Activated naive CD8-positive, alpha-beta T cell treated with anti-CD3 and anti-CD28 coated beads, Interleukin-2, amount 50 U/mL, for 16 hours (primary cell): ENCODE measurements at places on chromosomes 1 and 21.

DNA sequence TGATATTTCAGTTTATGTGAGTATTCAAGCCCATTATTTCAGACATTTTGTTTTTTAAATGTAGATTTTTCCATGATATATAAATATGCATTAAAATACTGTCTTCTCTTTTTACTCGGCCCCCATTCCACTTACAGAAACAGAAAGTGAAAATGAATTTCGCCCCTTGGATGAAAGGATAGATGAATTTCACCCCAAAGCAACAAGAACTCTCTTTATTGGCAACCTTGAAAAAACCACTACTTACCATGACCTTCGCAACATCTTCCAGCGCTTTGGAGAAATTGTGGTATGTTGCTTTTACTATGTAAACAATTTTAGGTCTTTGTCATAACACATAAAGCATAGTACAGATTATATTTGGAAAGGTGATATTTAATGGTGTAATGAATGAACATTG lies 59.9 kb downstream of the ZBTB17 start:
- DNase-seq: no peak

DNA sequence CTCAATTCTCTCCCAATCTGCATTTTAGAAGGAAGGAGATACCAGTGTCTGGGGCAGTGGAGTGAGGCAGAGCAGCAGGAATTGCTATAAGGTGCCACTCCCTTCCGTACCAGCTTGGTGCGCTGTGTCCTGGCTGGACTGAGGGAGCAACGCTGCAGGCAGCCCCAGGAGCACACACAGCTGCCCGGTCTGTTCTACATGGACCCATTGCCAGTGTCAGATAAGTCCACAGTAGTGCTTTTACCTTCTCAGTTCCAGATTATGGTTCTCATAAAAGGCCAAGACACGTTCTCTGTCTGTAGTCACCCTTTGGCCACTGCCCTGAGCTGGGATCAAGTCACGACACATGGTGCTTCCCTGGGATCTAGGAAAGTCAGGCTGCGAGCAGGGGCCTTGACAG lies 44.1 kb upstream of the BARHL2 start:
- DNase-seq: no peak

- DNase-seq: no peak
Observed at GRCh38 chr1:85311818-85312217, 35.4 kb upstream of the BCL10 start.

- no peak for DNase-seq
Observed at GRCh38 chr1:227068883-227069282, 128.8 kb downstream of the COQ8A start.

- DNase-seq: no peak
Observed at GRCh38 chr1:198620218-198620617, 18.6 kb upstream of the PTPRC start.

DNA sequence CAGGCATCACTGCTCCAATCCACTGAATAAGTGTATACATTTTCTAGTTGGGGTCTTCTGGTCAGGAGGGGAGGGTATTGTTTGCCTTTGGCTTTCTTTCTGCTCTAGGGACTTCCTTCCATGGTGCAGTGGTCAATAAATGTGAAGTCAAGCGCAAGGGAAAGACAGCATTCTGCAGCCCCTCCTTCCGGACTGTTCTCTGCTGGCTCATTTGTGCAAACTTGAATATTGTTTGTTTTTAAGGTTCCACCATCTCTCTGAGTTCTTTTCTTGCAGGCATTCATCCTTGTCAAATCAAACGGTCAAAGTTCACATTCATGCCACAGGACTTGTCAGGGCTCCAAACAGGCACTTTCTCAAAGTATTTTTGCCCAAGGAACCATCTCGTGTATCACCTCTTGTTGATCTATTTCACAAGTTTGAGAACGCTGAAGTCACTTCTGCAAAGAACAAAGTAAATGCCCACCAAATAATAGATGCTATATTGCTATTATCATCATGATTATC lies 205.6 kb upstream of the KAZN start:
- DNase-seq: no peak

DNA sequence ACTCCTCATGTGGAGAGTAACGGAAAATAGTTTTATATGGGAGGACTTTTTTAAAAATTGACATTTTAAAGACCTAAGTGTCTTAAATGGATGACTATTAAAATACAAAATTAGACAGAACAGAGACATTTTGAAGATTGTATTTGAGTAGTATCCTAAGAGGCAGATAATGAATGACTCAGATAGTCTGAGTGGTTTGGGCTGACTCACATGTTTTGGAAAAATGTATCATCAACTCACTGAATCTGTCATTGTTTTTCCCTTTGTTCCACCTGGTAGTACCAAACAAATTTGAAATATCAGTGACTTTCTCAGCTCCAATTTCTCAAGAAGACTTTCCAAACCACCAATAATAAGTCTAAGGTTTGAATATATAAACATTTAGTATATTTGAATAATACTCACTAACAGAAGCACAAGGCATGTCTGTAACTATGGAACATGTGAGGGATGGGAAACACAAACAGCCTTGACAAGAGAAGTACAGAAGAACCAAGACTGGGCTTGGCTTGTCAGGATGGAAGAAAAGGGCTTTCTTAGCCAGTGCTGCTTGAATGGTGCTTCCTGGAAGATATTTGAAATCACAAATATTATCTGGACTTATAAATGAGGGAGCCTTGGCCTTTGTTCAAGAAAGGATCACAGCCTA lies 90.6 kb downstream of the SGIP1 start:
- no peak for DNase-seq

DNA sequence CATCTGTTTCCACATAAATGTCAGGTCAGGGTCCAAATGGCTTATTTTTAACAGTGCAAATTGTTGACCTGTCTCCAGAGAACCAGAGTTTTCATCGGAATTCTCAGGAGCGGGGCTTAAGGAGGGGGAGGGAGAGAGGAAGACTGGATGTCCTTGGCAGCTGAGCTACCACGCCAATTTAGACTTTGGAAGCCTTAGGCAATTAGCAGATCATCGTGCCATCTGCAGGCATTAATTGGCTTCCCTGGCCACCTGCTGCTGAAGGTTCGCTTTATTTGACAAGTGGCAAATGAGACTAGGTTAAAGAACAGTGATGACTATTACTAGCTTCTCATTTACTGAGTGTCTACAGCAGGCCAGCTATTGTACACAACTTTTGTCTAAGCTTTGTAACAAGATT lies 43.7 kb downstream of the HLX start:
- DNase-seq: no peak

DNA sequence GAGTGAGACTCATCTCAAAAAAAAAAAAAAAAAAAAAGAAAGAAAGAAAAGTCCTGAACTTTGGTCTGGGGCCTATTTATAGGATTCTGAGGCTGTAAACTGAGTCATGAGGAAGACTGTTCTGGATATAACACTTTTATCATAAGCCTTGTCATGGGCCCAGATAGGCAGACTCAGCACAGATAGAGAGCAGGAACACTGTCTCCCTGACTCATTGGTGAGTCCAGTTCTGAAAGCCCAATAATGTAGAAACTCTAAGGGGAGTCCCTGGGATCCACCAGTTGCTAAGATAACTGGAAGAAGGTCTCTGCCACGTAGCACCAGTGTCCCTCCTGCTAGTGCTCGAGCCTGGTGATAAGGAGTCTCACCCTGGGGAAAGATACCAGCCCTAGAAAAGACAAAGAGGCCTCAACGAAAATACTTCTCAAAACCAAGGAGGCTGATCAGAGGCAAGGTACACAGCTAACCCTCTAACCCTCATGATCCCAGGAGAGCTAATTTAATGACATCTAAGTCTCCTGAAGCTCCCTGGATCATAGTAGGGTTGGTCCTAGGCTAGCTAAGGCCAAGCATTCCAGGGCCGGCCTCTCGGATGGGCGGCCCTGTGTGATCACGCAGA lies 43.5 kb downstream of the LPAR3 start:
- DNase-seq: no peak

GRCh38 chr1:228977307-228977706 lies 242.0 kb downstream of the RHOU start:
- DNase-seq: no peak

DNA sequence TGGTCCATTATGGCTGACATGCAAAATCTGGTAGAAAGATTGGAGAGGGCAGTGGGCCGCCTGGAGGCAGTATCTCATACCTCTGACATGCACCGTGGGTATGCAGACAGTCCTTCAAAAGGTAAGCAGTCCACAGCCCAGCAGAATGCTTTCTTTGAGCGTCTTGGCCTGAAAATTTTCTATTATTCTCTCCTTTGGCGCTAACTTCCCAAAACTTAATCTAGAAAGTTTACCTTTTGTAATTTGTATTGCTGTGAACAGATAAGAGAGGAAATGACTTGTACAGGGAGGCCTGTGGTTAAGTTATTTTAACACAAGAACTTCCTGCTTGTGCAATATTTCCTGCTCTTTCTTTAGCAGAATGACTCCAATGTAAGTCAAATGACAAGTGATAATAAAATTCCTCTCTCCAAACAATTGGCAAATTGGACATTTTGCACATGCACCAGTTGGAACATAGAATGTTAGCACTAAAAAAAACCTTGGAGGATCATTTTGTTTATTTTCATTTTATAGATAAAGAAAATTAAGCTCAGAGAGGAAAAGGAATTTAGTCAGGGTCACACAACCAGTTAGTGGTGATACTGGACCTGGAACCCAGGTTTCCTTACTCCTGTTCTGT lies 18.9 kb downstream of the CAP1 start:
- no peak for DNase-seq

DNA sequence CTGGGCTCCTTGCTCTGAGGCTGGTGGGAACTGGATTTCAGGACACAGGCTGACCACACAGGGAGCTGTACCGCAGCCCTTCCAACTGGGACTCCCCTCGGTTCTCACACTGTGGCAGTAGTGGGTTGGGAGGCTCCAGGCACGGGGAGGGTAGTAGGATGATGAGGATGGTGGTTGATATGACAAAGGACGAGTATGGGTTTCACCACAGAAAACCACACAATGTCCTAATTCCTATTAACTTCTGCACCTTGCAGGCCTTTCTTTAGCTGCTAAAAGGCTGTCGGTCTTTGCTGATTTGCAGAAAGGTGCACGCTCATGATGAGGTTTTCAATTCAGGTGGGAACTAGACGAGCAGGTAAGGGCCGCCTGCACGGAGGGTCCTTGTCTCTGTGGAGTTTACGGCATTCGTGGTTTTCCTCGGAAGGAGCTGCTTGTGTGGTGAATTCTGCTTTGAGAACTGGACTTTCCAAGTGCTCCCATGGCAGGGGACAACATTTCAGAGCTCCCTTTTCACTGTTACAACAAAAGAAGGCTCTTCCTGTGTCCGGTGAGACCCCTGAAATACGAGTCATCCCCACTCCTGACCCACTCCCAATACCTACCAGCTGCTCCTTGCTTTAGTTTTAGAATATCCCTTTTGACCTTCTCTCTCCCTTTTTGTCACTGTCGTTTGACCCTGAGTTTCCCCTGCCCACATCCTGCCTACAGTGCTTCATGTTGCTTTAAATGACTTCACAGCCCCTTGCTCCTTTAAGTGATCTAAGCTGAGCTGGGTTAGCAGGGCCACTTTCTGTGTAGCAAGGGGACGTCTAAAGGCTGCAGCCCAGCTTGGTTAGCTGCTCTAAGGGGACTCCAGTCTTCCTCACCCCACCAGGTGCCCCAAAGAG lies 125.1 kb downstream of the MRPS6 start:
- no peak for DNase-seq

- no peak for DNase-seq
Observed at GRCh38 chr1:66349242-66349641, 184.7 kb upstream of the SGIP1 start.

DNA sequence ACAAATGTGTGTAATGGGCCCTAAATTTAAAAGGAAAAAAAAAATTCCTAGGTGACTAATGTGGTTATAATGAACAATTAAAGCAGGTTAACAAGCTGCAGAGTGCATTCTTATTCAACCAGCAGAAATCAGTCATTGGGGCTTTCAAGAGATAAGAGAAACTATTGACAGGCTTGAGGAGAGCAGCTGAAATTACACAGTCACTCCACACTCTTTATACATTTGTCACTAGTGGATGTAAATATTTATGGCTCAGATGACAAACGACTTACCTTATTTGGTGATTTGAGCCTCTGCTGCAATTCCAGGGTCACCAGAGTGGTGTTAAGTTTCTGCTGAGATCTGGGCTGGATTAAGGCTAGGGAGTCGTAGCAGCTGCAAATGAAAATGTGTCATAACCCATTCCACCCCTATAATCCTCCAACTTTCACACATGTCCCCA lies 896.3 kb downstream of the TTLL7 start:
- DNase-seq: no peak

DNA sequence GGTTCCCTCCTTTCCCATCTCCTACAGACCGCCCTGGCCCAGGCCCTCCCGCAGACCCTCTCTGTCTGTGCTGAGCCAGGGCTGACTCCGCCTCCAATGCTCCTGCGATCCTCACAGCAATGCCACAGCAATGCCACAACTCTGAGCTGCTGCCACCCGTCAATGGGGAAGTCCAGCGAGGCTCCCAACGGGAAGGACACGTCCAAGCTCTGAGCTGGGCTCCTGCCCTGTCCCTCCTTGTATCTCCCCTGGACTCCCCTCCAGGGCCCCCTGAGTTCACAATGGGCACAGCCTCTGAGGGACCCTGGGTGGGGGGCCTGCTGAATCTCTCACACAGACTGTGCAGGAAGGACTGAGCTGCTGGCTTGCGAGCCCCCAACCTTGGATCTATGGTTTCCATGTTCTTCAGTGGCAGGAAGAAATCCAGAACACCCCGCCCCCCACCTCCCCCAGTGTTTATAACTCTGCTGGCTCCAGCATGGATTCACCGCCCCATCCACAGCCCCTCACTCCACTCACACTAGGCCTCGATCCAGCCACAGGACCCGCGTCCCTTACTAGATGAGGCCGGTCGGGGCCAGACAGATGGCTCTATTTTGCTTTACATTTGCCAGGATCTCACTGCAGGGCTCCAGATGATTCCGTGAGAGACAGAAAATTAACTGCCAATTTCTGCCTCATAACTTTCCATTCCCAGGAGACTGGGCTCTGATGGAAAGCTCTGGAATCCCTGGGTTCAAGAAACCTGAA lies 338.0 kb downstream of the MATN1 start:
- no peak for DNase-seq

- no peak for DNase-seq
Observed at GRCh38 chr1:228344631-228345072, 62.0 kb downstream of the TRIM11 start.

DNA sequence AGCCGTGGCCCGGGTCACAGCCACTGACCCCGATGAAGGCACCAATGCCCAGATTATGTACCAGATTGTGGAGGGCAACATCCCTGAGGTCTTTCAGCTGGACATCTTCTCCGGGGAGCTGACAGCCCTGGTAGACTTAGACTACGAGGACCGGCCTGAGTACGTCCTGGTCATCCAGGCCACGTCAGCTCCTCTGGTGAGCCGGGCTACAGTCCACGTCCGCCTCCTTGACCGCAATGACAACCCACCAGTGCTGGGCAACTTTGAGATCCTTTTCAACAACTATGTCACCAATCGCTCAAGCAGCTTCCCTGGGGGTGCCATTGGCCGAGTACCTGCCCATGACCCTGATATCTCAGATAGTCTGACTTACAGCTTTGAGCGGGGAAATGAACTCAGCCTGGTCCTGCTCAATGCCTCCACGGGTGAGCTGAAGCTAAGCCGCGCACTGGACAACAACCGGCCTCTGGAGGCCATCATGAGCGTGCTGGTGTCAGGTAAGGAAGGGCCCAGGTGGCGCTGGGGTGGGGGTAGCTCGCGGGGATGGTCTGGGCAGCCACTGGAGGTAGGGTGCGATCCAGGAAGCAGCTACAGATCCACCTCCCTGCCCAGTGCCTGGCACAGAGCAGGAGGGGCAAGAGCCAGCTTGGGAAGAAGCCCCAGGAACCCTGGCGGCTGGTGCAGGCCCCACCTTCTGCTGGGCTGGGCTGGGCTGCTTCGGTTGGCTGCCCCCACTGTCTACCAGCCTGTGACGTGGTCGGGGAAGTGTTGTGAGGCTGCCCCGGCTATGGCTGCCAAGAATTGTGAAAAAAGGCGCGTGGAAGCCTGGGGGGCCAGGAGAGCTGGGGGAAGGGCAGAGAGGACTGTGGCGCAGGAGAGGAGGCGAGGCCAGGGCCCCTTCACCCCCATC lies 3.8 kb downstream of the CELSR2 start:
- no peak for DNase-seq
